ENCODE measurements at places on chromosomes 12 and 14.
A peak's percentile ranks its signal among the peaks of the same experiment; 100 is the strongest.

DNA sequence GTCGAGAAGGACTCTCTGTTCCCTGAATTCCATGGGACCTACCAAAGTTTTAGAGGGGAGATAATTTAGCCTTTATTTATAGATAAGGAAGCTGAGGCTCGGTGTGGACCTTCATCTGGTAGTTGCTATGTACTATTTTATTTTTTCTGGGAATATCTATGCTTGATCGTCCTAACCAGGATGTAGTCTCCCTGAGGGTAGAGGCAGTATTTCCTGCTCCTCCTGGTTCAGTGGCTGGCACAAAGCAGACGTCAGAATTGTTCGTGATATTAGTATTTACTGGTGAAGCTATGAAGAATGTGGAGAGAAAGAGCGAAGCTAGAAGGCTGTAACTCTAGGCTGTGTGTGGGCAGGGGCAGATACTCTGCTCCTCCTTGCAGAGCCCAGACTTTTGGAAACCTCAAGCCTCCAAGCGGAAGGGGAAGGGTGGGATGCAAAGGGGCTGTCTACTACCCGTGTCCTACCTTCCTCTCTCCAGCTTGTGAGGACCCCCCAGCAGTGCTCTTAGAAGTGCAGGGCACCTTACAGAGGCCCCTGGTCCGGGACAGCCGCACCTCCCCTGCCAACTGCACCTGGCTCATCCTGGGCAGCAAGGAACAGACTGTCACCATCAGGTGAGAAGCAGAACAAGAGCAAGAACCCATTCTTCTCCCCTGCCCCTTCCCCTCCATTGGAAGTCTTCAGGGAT lies 1.4 kb downstream of the LRP10 start:
- peak; percentile 44 for DNase-seq

GRCh38 chr12:112005419-112006395 lies 7.3 kb downstream of the TMEM116 start:
- DNase-seq, result peak; percentile 24

DNA sequence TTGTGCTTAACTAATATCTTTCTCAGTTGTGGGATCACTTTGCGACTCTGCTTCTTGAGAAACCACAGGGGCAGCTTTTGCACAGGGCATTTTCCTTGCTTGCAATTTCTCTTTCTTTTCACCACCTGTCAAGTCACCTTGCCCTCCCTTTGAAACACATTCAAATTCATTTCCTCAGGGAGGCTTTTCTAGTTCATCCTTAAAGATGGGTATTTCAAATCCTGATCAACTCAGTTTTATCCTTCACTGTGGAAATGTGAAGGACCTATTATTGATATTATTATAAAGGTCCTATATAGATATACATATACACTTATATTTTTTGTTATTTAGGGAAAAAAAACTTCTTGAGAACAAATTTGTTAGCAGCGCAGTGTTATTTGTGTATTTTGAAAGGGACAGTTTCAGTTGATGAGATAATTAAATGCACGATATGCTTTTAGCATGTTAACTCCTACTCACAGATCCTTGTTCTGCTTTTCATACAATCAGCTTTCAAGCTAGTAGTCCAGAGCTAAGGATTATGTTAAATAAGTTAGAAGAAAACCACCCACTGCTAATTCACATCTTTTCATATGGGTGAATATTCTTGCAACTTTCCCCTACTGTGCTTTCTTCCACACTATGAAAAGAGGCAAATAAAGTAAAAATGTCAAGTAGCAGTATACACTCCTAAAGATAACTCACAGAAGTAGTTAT lies 501.4 kb upstream of the RGS6 start:
- no peak for DNase-seq

GRCh38 chr14:21631084-21631483 lies 3.7 kb downstream of the OR10G2 start:
- DNase-seq, result no peak

DNA sequence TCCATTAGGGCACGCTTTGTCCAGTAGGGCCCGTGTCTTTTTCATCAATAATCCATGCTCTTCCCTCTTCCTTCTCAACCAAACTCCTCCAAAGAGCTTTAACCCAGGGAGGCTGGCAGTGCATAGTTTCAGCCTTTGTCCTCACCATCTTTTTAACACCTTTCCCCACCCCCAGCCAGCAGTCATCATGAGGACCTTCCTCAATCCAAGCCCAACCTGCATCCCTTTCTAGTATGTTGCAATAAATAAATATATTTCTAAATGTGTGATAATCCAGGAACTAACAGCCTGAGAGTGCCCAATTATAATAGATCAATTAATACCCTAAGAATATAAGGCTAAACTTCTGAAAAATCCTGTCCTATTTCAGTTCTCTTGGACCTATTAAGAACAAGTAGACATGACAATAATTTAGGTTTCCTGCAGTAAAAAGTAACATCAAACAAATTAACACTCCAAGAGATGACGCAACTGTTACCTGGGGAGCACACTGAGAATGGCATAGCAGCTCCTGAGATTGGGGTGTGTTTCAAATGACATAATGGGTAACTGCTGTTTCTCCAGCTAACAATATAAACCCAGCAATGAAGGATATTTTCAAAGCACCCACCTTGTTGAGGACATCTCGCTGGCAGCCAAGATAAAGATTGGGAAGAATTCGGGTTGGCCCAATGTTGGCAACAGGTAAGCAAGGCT lies 62.6 kb downstream of the DUSP16 start:
- no peak for DNase-seq

GRCh38 chr12:27824126-27824842 lies 44.2 kb upstream of the MANSC4 start:
- no peak for DNase-seq

- DNase-seq, result peak; percentile 58
These were observed at the start of gene JAG2 for GRCh38 chr14:105168496-105168978. TSS of gene JAG2 (minus strand) at chr14:105168776. CDS start at chr14:105168420, 356 bp downstream.

- DNase-seq, result no peak
These were observed 9.0 kb upstream of the DCD start for GRCh38 chr12:54657105-54657607.

GRCh38 chr14:98952593-98953350 lies 319.2 kb downstream of the BCL11B start:
- DNase-seq, result peak; percentile 31

- DNase-seq, result no peak
These were observed 27.1 kb downstream of the ALDH1L2 start for GRCh38 chr12:105057174-105057573.

- peak; percentile 72 for DNase-seq
These were observed 48.8 kb upstream of the SLCO1C1 start for GRCh38 chr12:20646239-20646827.

GRCh38 chr14:26966908-26967307 lies 369.1 kb upstream of the NOVA1 start:
- DNase-seq, result no peak

DNA sequence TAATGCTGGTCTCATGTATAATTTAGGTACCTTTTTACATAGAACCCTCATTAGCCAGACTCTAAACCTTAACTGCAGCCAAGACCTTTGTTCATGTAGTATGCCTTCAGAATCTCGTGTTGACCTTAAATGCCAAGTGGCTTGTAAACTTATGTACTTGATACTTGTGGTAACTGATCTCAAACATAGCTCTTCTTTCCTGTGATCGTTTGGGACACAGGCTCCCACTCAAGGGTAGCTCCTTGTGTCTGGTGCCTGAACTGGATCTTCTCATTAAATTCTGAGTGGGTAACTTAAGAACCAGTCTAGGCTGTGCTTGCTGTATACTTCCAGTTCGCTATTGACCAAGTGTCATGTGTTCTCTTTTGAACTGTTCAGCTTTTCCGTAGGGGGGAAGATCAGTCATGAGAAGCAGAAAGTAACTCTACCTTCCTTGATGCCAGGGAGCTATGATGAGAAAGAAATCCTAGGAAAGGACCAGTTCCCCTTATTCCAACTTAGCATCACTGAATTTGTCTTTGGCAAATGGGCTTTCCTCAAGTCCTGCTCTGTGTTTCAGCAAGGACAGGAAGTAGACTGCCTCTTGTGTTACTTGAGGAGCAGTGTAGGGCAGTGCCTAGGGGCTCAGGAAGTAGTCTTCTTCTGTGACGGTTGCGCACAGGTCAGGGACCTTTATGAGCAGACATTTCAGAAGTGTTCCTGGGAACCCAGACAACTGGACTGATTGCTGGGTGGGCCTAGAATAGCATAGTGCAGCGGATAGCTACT lies 2.5 kb downstream of the LGALS3 start:
- peak; percentile 37 for DNase-seq

GRCh38 chr12:50351120-50352043 lies 45.0 kb downstream of the FAM186A start:
- no peak for DNase-seq

- peak; percentile 16 for DNase-seq
These were observed 40.1 kb upstream of the CISTR start for GRCh38 chr12:53791735-53792326.

DNA sequence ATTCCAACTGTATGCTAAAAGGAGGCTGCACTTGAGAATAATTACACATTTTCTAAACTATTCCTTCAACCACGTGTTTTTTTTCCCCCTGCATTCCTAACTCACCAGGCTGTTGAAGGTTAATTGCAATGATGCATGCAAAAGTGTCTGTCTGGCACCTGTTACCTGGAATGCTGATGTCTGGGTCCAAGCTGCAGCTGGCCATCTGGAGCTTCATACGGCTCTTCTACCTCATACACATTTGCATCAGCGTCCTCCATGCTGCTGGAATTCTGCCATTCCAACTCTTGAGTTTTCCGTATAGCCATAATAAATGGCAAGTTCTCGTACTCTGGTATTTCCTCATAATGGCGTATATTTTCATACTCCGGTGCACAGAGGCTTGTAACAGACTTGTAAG lies 8.6 kb downstream of the FGD6 start:
- no peak for DNase-seq

GRCh38 chr14:55045087-55045486 lies 6.4 kb upstream of the MAPK1IP1L start:
- no peak for DNase-seq

GRCh38 chr12:33757701-33758100 lies 264.6 kb upstream of the ALG10 start:
- DNase-seq, result no peak

DNA sequence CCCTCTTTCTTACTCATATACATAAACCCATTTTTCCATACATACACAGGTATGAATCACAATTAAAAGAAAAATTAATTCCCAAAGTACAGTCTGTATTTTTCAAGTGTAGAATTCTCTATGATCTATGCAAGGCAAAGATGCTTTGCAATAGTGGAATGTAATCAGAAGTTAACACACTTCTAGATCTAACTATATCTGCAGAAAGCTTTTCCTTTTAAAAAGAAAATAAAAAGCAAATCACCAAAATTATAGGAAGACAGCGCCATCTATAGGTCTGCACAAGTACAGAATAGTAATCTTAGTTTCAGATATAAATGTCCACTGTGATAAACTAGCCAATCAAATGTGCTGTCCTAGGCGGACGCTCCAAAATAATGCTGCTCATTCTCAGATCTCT lies 22.0 kb downstream of the SLC25A21 start:
- peak; percentile 89 for DNase-seq

DNA sequence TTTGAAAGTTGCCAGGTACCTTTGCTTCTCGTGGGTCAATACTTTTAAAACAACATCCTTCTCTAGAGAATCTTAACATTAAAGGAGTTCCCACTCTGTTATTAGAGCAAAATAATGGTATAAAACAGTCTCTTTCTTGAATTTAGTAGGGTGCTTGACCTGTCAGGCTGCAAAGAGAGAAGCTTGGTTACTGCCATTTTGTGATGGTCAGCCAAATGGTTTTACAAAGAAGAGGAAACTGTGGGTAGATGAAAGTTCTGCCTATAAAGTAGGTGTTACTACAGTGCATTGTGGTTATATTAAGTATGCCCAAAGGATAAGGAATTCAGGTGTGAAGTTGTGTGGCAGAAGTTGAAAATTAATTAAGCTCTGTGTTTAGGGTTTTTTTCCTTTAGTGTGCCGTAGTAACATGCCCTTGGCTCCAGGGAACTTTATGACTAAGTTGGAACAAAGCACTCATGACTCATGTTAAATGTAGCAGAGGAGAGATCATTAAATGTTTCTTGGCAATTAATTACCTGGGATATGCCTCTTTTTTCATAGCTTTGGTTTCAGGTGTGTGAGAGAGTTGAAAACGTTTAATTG lies 354.0 kb upstream of the KITLG start:
- DNase-seq, result peak; percentile 19

All from adipocyte (in vitro differentiated cells).